ENCODE measurements at places on chromosomes 6 and 20.

DNA sequence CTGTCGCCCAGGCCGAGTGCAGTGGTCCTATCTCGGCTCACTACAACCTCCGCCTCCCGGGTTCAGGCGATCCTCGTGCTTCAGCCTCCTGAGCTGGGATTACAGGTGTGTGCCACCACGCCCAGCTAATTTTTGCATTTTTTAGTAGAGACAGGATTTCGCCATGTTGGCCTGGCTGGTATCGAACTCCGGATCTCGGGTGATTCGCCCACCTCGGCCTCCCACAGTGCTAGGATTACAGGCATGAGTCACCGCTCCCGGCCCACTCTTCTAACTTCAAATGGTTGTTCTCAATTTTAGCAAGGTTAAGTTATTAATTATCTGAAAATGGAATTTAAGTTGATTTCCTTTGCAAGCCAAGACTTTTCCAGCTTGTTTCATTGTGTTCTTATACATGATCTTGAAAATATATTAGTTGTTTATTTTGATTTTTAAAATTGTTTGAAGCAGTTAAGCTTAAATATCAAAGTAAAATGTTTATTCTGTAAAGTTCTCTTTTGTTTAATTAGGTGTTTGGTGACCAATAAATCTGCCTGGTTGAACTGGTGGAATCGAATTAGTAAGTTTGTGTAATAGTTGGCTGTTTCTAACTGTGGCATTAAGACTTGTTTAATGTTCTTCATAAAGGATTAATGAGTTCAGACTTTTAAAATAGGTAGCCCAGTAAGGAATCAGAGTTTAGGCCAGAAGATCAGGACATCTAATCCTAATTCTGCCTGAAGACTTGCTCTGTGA lies 2.3 kb downstream of the PM20D2 start:
- DNase-seq = no peak

DNA sequence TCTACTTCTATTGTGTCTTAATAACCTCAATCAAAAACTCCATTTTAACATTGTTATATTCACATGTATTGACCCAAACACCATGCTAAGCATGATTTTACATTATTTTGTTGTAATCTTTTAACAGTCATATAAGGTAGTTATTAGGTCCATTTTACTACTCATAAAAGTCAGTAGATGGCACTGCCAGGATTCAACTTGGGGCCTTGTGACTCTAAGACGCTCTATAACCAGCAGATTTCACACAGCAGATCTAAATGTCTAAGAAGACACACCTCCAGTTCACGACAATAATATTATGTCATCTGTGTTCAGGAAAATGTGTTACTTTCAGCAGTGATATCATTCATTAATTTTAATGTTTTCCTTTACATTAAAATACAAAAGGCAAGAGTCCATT lies 88.0 kb downstream of the FRK start:
- no peak for DNase-seq

DNA sequence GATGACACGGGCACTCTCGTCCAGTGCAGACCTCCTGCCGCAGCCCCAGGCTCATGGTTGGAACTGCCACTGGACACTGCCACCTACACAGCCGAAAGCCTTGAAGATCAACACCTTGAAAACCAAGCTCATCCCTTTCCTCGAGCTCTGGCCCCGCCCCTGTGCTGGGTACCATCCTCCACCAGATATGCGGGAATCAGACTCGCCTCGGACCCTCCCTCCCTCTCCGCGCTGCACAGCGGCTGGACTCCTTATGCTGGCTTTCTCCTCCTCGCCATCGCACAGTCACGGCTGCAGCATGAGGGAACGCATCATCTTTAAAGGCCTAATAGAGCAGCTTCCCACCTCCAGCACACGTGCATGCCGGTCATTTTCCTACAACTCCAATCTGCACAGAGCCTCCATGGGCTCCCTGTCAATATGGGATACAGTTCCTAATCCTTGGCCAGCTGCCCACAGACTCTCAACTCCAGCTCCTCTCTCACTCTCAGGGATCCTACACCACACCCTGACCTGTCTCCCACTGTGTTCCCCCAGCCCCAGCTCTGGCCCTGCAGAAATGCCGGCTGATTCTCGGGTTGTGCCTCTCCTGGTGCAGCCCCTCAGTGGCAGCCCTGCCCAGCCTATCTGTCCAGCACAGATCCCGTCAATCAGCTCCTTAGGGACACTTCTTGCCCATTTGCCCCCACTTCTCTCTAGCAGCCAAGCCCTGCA lies 23.2 kb downstream of the TXNDC5 start:
- no peak for DNase-seq

GRCh38 chr20:50508171-50508755 lies 1.9 kb upstream of the PTPN1 start:
- DNase-seq = no peak

GRCh38 chr6:6942091-6942490 lies 165.7 kb upstream of the RREB1 start:
- no peak for DNase-seq

GRCh38 chr6:139587469-139587868 lies 213.0 kb upstream of the CITED2 start:
- DNase-seq = no peak

DNA sequence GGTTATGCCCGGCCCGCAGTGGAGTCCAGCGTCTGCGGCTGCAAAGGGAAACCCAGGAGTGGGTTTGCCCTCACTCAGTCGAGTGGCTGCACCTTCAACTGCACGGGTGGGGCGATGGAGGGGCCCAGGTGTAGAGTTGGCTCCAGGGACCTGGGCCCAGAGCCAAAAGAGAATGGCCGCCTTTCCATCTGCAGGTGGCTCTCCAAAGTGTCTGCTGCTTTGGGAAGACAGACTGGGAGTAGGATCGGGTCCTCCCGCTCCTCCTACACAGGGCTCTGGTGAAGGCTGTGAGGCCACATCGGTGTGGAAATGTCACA lies 80.1 kb downstream of the PTPN1 start:
- no peak for DNase-seq

- no peak for DNase-seq
These were observed 36.2 kb downstream of the SNX5 start for GRCh38 chr20:17932396-17932795.

Measured in SK-N-MC (cell line).